ENCODE measurements at places on chromosomes 2 and 18.

DNA sequence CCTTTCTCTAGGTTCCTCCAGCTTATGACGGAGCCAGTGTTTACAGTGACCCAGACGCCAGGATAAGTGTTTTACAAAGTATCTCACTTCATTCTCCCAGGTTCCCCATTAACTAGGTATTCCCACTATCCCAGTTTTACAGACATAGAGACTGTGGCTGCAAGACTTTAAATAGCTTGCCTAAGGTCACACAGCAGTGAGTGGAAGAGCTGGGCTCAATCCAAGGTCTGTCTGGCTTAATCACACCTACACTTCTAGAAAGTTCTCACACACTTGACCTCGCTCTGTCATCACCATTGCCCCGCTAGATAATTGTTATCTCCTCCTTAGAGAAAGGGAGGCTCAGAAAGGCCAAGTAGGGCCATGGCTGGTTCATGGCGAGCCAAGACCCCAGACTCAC lies 110.2 kb downstream of the ANTXR1 start:
- DNase-seq: no peak

DNA sequence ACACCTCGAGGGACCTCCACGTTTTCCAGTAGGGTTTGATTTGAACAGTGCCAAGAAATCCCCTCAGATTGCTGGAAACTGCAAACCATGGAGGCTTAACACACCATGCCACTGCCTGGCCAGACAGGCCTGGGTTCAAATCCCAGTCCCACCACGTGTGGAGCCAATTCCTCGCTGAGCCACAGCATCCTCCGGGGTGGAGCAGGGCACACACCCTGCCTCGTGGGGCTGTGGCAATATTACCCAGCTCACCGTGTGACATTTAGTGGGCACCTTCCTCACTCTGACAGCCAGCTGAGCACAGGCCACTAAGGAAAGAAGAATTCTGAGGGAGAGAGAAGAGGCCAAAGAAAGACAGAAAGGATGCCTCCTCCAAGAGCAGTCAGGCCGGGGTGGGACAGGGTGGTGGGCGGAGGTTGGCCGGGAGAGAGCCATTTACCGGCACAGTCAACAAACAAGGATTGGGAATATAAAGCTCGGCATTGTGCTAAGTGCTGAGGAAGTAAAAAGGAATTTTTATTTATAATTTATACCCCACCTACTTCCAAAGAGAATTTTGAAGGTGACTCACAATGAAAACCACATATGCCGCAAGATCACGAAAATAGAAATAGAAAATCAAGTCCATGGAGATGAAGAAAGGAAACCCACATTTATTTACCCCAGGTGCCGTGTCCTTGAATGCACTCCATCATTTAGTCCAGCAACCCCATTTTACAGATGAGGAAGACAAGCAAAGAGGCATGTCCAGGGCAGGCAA lies 111.5 kb downstream of the MCFD2 start:
- DNase-seq: no peak

GRCh38 chr2:96683972-96684820 lies 41.6 kb downstream of the FER1L5 start:
- DNase-seq: no peak

DNA sequence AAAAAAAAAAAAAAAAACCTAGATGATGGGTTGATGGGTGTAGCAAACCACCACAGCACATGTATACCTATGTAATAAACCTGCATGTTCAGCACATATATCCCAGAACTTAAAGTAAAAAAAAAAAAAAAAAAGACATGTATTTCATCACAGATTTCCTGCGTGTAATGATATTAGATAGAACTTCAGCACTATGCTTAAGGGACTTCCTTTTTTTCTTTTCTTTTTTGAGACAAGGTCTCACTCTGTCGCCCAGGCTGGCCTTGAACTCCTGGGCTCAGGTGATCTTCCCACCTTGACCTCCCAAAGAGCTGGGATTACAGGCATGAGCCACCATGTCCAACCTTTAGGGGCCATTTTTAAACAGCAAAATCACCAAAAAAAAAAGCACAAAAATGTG lies 42.0 kb downstream of the NEURL3 start:
- DNase-seq: no peak

DNA sequence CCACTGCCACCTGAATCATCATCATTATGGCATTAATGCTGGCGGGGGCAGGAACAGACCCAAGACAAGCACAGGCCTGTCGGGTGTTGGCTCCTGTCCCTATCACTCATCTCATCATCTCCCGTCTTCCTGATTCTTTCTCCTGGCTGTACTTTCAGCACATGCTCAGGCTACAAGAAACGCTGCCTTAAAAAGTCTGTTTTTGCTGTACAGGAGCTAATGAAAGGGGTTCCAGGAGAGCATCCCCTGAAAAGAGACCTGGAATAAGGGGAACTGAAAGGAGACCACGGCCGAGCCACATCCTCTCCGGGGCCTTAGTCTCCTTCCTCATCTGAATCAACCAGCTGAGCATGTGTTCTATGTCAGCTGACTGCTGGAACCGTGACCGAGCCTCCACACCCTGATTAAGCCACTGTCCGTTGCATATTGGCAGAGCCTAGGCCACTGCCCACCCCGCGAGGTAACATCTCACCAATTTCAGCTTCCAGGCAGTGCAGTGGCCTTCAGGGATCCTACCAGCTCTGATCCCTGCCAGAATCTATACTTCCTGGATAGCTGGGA lies 62.6 kb downstream of the DNMT3A start:
- no peak for DNase-seq

GRCh38 chr2:207154556-207155510 lies 10.9 kb downstream of the KLF7 start:
- DNase-seq: no peak

GRCh38 chr2:111160758-111161157 lies 40.0 kb downstream of the BCL2L11 start:
- no peak for DNase-seq

GRCh38 chr2:20633794-20634506 lies 16.9 kb downstream of the HS1BP3 start:
- DNase-seq: peak; percentile 36

DNA sequence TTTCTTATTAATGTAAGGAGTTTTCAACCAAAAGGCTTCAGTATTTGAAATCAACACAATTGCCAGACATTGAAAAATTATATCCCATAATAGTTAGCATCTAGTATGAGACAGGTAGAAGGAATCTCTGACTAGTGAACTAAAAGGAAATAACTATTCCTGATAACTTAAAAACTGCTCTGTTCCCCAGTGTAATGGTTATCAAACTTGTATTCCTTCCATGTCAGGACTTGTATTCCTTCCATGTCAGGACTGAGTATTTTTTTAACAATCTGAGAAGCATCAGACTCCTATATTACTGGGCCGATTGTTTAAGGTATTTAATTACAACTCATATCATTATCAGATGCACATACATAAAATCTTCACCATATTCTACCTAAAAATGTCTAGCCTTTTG lies 238.5 kb downstream of the HNMT start:
- no peak for DNase-seq

DNA sequence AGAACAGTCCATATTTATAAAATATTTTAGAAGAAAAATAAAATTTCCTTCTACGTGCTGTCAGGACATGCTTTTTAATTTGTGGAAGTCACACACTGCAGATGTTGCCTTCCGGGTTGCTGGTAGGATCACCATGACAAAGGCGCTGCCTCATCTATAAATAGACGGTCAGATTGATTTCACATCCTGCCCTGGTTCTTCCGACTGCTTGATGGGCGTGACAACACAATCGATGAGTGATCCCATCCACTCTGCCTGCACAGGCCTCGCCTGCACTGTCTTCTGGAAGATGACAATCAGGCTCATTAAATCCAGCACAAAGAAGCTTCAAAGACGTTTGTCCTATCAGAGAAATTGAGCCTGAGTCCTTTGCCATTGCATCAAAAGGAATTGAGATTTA lies 318.9 kb upstream of the TRIB2 start:
- no peak for DNase-seq

DNA sequence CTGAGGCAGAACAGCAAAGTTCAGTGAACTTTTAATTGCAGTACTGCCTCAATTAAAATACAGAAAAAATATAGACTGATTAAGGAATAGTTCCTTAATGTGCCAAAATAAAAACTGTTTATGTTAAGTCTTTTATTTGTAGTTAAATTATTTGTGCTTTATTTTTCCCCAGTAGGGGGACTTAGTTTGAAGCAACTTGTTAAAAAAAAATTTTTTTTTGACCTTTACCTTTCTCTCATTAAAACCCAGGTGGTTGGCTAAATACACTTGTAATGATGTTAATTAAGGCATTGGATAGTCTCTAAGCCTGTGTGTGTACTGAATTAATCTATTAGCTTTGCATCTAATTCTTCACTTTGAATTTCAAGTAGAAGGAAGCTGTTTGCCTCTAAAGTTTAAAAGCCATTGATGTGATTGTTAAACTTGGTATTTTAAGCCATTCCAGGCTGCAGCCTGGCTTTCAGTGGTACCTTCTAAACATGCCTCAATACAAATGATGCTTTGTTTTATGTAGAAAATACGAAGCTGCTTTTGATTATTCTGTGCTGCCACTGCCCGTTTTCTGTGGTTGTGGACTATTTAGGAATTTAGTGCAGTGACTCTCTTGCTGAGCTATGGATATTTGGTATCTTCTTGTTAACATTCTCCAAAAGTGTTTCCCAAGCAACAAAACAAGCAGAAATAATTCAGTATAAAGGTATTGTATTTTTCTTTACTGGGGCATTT lies 102.9 kb downstream of the TANC1 start:
- DNase-seq: no peak

GRCh38 chr2:96150007-96150640 lies 4.9 kb upstream of the DUSP2 start:
- no peak for DNase-seq

GRCh38 chr2:58039170-58039611 lies 7.4 kb upstream of the VRK2 start:
- DNase-seq: no peak

- DNase-seq: no peak
These were observed 44.9 kb upstream of the TAF4B start for GRCh38 chr18:26181343-26181826.

DNA sequence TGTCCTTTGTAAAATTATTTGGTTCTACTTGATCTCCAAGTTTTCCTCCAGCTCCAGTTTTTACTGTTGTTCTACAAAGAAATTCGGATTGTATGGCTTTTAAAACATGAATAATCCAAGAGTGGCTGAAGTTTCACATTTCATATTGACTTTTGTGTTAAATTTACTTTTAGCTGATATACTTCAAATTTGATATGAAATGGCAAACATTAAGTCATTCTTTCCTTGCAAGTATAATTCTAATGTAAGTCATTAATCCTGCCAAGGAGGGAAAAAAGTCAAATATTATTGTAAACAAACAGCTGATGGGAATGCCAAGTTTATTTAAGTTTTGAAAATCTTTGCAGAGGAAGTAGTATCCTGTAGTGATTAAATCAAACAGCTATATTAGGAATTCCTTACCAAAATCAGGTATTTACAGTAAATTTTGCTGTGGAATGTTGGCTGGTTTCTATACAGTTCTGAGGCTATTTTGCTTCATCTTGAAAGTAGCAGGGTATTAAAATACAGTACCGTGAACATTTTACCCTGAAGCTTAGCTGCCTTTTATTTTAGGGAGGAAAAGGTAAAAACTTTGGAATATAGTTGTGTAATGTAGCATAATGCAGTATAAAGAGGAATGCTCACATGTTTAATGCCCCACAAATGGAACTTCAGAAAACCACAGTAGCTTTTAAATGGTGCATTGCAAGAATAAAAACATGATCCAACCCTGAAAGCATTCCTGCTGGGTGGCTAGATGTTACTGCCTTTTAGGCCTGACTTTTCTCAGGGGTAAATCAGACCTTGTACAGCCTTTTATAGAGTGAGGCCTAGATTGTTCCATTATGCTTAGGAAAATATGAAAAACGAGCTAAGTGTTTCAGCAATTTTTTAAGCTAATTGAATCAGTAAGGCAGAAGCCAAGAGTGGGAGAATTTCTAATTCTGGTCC lies 62.7 kb upstream of the NT5C1B start:
- no peak for DNase-seq

- DNase-seq: no peak
These were observed 37.8 kb upstream of the OLA1 start for GRCh38 chr2:174286172-174286571.

- DNase-seq: no peak
These were observed 88.9 kb upstream of the NRXN1 start for GRCh38 chr2:51120754-51121280.

DNA sequence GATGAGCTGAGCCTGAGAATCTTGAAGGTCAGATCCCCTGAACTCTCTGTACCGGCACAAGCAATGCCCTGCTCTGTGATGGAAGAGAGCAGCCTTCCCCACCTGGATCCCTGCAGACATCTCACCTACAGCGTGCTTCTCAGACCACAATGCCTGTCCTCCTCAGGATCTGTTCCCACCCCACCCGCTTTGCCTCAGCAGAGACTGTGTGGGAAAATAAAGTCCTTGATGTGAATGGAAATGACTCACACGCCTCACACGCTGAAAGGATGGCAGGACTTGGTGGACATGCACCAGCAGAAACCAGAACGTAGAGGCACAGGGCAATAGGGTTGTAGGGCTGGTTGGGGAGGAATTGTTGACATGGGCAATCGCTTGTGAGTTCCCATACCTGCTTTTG lies 117.9 kb upstream of the POU3F3 start:
- DNase-seq: no peak

DNA sequence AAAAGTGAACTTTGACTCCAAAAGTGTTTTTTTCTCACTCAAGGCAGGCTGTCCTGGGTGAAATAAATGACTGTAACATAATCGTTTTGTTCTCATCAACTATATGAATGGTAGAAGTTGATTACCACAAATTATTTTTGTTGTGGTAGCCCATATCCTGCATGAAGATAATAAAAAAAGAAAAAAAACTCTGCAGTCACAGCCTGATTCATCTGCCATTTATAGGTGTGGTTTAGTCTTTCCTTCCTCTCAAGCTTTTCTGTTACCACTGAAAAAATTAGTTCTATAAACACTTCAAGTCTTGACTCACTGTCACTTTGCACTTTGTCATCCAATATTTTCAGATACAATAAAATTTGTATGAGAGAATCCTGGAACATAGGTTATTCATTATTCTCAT lies 522.0 kb downstream of the PLCL1 start:
- DNase-seq: no peak

DNA sequence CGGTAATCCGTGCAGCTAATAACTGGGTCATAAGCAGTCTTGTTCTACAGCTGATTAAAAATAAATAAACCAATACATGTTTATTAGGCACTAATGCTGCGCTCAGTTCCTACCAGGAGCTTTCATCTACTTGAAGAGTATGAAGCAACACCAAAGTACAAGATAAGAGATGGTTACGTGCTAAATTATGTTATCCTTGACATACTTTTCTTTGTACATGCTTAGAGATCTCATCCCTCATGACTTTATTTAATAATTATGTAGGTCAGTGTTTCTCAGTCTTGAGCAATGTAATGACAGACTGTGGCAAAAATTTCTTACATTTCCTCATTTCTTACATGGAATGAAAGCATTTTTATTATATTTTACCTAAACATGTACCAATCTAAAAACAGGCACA lies 54.6 kb upstream of the COBLL1 start:
- no peak for DNase-seq

DNA sequence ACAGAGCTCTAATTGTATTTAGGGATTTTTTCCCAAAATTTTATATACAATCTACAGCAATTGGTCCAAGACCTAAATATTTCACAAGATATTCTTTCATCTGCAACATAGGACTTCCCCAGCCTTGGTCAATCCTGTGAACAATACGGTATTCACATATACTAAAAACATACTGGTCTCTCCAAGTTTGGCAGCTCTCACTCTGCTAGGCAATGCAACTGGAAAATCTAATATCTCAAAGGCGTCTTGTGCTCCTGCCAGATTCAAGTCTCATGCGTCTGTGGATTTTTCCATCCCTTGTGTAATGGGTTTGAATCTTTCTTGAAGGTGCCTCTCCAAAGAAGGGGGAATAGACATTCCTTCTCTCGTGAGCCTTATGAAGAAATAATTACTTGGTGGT lies 27.4 kb upstream of the MBOAT2 start:
- no peak for DNase-seq

GRCh38 chr2:43443282-43443681 lies 152.6 kb downstream of the THADA start:
- DNase-seq: no peak

Measured in NCI-H774 (cell line).